ENCODE measurements at places on chromosomes 7 and 10. TPM values are rescaled to one million over a fixed set of nuclear protein-coding genes. Genes with fewer than 3 reads are reported as not detected.
A peak's percentile ranks its signal among the peaks of the same experiment; 100 is the strongest.

The PROSER2 gene
- total RNA-seq: 6.9 TPM

GRCh38 chr7:118312051-118312450 lies 87.5 kb downstream of the ANKRD7 start:
- no peak overlapping the region for H3K27ac ChIP-seq
- no peaks in the 10 kb centered on the region for H3K27me3 ChIP-seq
- no peaks in the 10 kb centered on the region for H3K36me3 ChIP-seq
- DNase-seq: no peak

- DNase-seq: peak; percentile 93
- no peaks in the 10 kb centered on the region for H3K4me1 ChIP-seq
- no peaks in the 10 kb centered on the region for H3K27me3 ChIP-seq
- H3K27ac ChIP-seq: no peak overlapping the region
- peaks cover 4% of the 10 kb centered on the region for H3K36me3 ChIP-seq
These were observed 141.4 kb downstream of the ARHGAP22 start for GRCh38 chr10:48463318-48464003.

The MNX1 gene
- total RNA-seq: not detected

- H3K4me3 ChIP-seq: no peak overlapping the region
- peaks cover 4% of the 10 kb centered on the region for H3K27me3 ChIP-seq
- no peak overlapping the region for H3K27ac ChIP-seq
- peak; percentile 58 for DNase-seq
- H3K4me1 ChIP-seq: peaks cover 12% of the 10 kb centered on the region
These were observed 1.9 kb downstream of the CRYGN start for GRCh38 chr7:151437866-151438516.

DNA sequence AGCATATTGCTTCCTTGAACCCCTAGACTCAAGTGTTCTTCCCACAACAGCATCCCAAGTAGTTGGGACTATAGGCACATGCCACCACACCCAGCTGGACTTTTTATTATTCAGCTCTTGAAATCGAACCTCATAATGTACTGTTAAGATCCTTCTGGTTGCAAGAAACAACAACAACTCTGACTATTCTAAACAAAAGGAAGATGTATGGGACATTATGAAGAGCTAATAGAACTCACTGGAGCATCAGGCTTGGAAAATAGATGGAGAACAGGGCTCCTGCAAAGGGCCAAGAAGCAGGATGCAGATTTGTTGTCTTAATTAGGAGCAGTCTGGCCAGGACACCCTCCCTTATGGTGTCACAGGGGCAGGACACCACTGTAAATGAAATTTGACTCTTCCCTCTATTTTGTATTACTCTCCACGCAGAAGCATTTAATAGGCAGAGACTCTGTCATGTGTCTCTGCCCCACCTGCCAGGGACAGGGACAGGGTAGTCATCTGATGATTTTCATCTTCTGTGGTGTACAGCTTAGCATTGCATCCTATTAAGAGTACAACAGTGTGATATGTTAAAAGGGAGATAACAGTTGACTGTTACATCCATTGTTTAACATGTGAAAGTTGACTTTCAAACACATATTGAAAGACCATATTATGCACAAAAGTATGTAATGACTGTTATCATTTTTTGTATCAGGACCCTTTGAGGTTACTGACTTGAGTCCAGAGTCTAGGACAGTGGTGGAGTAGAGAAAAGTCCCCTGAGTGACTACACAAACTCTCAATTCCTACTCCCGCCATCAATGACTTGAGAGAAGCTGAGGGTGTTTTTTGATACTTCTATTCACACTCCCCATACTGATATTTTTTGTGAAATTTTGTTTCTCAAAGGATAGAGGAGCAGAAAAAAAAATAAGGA lies 157.3 kb downstream of the LRRC4 start:
- no peaks in the 10 kb centered on the region for H3K36me3 ChIP-seq
- peaks cover 36% of the 10 kb centered on the region for H3K4me1 ChIP-seq
- peak overlapping the region; percentile 74 for H3K27ac ChIP-seq
- H3K4me3 ChIP-seq: no peak overlapping the region
- DNase-seq: no peak
- no peaks in the 10 kb centered on the region for H3K27me3 ChIP-seq

The SPAM1 gene
- total RNA-seq: not detected

DNA sequence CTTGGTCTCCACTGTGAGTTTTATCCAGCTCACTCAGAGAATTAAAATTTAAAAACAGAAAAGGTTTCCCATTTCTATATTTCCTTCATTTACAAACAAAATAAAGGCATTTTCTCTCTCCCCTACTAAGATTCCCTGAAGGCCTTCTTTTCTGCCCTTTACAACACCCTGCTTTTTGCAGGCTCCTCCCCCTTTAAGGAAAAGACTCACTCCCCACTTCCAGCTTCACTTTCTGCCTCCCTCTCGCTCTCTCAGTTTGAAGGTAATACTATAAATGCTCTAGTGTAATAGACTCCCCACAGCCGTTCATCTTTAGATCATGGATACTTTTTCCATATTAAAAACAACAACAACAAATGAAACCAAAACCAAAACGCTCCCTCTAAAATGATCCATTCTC lies 53.3 kb downstream of the CDHR3 start:
- no peak overlapping the region for H3K27ac ChIP-seq
- no peak for DNase-seq
- no peaks in the 10 kb centered on the region for H3K36me3 ChIP-seq
- peaks cover 3% of the 10 kb centered on the region for H3K27me3 ChIP-seq
- no peak overlapping the region for H3K4me3 ChIP-seq

DNA sequence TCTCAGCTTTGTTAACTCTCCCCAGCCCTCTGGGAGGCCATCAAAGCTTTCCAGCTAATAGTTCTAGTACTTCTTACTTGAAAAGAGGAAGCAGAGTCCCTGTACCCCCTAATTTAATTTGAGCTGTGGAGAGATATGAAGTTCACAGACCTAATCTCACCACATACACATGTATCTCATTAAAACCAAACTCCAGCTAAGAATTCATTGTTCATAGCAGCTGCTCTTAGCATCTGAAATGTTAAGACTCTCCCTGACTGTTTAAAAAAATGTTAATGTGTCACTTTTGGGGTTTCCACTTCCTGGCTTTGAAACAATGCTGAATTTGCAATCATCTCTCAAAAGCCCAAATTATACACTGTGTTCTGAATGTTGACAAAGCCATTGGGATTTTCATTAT lies 16.2 kb upstream of the MRC1 start:
- no peak overlapping the region for H3K27ac ChIP-seq
- H3K4me3 ChIP-seq: no peak overlapping the region
- no peaks in the 10 kb centered on the region for H3K36me3 ChIP-seq
- no peaks in the 10 kb centered on the region for H3K4me1 ChIP-seq

The FXYD4 gene
- total RNA-seq: not detected

DNA sequence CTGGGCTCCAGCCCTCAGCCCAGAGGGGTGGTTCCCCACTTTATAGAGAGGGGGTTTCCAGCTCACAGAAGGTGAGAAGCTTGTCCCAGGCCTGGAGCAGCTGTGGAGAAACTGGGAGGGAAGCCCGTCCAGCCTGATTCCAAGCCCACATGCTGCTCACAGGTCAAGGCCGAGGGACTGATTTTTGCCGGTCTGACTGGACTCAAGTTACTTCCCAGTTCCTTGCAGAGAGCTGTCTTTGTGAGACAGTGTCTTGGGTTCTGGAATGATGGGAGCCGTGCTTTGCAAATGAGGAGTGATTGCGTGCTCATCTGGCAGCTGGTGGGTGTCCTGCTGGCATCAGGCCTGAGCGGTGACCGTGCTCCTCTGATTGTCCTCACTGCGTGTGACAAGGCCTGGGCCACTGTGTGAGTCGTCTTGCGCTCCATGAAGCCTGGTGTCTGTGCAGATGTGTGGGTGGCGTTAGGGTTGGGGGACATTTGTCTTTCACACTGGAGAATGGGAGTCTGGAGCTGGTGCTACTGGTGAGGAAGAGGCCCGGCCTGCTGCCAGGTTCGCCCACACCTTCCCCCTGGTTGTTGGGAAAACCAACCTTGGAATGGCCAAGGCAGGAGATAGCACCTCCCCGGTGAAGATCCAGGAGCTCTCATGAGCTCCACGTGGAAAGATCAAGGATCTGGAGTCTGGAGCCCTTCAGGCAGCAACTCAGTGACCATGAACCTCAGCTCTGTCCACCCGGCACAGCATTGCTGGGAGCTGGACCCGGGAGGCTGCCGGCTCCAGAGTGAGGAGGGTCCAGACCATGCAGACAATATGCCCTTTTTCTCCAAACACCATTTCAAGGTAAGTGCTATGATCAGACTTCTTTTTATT lies 129.6 kb downstream of the SMURF1 start:
- no peak overlapping the region for H3K27ac ChIP-seq
- H3K4me3 ChIP-seq: no peak overlapping the region
- peak; percentile 76 for DNase-seq
- no peaks in the 10 kb centered on the region for H3K4me1 ChIP-seq
- H3K36me3 ChIP-seq: peaks cover 60% of the 10 kb centered on the region

DNA sequence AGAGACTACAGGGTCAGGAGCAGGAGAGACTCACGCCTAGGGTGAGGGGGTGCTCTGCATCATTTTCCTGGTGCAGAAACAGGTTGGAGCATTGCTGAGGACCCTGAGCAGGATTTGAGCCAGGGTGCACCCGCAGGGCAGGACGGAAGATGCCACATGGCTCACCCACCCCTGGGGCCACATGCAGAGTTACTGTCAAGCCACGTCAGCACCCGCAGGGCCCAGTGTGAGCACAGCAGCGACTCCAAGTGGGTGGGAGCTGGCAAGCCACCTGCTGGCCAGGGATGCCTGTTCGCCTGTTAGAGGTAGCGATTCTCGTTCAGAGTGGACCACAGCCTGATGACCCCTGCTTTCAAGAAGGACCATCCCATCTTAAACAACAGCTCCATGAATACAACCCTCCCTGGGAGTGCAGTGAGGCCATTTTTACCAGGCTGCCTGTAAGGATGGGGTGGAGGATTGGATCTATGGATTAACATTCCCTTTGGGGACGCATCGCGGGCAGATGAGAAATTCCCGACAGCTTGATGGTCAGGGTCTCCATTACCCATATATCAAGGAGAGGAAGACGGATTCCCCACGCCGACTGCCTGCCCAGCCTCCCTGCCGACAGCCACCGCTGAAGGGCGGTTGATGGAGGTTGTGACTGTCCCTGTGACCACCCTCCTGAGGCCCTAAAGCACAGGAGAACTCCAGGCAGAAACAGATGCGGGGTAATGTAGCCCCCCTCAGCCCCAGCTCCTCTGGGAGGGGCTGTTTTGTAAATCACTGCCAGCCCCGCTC lies 101.1 kb upstream of the RET start:
- DNase-seq: peak; percentile 68
- H3K4me1 ChIP-seq: no peaks in the 10 kb centered on the region
- no peak overlapping the region for H3K27ac ChIP-seq
- no peaks in the 10 kb centered on the region for H3K36me3 ChIP-seq
- H3K4me3 ChIP-seq: no peak overlapping the region
- no peaks in the 10 kb centered on the region for H3K27me3 ChIP-seq

DNA sequence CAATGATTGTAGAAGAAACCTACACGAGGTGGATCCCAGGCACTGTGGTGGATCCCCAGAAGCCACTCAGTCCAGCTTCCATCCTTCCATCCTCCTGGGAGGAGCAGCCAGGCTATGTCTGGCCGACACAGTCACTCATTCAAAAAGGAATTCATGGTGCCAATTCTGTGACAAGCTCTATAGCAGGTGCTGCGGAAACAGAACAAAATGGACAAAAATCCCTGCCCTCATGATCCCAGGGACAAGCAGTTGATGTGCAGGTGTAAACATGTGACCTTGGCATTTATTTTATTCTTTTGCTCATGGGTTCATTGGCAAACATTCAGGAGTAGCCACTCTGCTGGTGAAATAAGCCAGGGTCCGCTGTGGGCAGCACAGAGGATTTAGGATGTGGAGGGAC lies 49.2 kb upstream of the FGFR2 start:
- no peak overlapping the region for H3K27ac ChIP-seq
- no peaks in the 10 kb centered on the region for H3K36me3 ChIP-seq
- H3K27me3 ChIP-seq: no peaks in the 10 kb centered on the region
- DNase-seq: no peak
- no peaks in the 10 kb centered on the region for H3K4me1 ChIP-seq

GRCh38 chr10:116633216-116633600 lies 12.5 kb downstream of the PNLIPRP2 start:
- no peaks in the 10 kb centered on the region for H3K36me3 ChIP-seq
- DNase-seq: no peak
- H3K4me1 ChIP-seq: no peaks in the 10 kb centered on the region
- H3K27ac ChIP-seq: no peak overlapping the region
- no peak overlapping the region for H3K4me3 ChIP-seq
- H3K27me3 ChIP-seq: no peaks in the 10 kb centered on the region

- no peaks in the 10 kb centered on the region for H3K36me3 ChIP-seq
- no peak for DNase-seq
- H3K27me3 ChIP-seq: no peaks in the 10 kb centered on the region
- no peak overlapping the region for H3K4me3 ChIP-seq
- no peaks in the 10 kb centered on the region for H3K4me1 ChIP-seq
These were observed 213.9 kb downstream of the DYNC1I1 start for GRCh38 chr7:95986178-95986764.

- H3K4me1 ChIP-seq: no peaks in the 10 kb centered on the region
- H3K4me3 ChIP-seq: no peak overlapping the region
- no peaks in the 10 kb centered on the region for H3K36me3 ChIP-seq
- DNase-seq: no peak
- no peaks in the 10 kb centered on the region for H3K27me3 ChIP-seq
- H3K27ac ChIP-seq: no peak overlapping the region
These were observed 53.4 kb downstream of the DPYSL4 start for GRCh38 chr10:132240156-132240555.
